CD8-positive, alpha-beta memory T cell (primary cell): ENCODE measurements at places on chromosomes 2 and 18.

- DNase-seq: no peak
Measured at GRCh38 chr2:211846714-211847113, 691.9 kb downstream of the ERBB4 start.

- DNase-seq: no peak
Measured at GRCh38 chr2:1841903-1842791, 97.8 kb upstream of the PXDN start.

GRCh38 chr2:145411493-145411892 lies 891.6 kb upstream of the ZEB2 start:
- DNase-seq: no peak

DNA sequence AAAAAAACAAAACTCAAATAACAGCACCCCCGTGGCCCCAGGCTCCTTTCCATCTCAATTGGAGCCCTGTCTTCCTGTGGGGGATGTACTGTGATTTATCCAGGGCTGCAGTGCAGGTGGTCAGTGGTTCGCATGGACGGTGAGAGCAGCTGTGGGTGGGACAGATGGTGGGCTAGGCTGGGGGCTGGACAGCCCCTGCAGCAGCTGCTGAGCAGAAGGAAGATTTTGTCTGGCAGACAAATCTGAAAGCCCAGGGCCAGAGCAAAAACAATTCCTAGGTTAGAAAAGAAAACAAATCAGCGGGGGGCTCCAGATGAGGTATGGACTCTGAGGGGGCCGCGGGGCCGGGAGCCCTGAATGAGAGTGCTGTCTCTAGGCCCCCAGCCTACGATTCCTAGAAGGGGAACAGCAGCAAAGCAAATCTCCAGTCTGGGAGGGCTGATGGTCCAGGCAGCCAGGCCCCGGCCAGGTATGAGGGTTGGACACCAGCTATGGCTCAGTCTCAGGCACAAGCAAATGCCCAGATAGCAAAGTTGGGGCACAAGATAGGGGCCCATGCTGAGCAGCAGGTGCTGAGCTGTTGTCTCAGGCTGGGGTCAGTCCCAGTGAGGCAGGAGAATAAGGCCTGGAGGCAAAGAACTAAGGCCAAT lies 45.4 kb downstream of the SOWAHC start:
- DNase-seq: no peak

DNA sequence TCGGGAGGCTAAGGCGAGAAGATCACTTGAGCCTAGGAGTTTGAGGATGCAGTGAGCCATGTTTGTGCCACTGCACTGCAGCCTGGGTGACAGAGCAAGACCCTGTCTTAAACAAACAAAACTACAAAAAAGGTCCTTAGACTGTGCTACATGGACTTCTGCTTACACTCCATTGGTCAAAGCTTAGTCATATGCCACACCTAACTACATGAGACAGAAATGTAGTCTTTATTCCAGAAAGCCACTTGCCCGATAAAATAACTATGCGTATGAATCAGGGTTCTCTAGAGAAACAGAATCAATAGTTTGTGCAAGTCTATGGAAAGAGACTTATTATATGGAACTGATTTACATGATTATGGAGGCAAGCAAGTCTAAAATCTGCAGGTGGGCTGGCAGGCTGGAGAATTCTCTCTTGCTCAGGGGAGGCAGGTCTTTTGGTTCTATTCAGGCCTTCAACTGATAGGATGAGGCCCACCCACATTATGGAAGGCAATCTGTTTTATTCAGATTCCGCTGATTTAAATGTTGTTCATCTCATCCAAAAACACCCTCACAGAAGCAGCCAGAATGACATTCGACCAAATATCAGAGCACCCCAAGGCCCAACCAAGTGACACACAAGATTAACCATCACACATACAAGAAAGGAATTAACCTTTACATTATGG lies 114.4 kb upstream of the SIX2 start:
- no peak for DNase-seq

DNA sequence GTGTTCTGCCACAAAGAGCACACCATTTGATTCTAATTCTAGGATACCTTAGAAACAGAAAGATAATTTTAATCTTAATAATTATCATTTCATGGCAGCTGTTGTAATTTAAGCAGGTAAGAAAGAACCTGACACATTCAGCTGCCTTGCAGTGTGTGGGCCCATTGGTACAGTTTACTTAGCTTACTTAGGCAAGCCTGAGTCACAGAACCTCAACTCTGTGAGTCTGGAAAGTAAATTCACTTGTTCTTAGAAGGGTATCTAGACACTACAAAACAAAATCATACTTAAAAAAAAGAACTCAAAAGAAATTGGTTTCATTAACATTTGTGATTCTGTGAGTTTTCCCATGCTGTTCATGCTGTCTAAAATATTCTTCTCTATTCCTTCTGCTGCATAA lies 956.3 kb upstream of the SLC39A10 start:
- no peak for DNase-seq

DNA sequence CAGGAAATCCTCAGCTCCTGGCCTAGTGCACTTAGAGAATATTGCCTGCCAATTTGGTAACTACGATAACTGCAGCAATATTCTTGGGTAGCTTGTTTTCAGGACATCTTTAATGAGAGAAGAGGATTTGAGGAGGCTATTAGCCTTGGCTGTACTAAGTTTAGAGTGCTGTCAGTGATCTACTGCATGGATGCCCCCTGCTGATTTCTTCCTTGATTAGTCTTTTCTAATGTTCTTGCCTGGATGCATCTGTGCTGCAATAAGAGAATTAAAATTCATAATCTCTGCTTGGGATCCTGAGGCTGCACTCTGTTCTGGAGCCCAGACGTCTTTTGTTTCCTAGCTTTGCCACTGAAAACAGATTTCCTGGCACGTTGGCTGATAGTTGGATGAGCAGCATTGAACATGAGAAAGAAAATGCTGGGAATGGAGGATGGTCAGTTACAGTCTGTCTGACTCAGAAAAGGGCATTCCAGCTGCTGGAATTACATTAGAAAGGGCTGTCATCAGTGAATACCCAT lies 115.4 kb downstream of the CCDC85A start:
- DNase-seq: no peak

GRCh38 chr2:37659723-37660122 lies 11.7 kb downstream of the CDC42EP3 start:
- no peak for DNase-seq
